ENCODE measurements at places on chromosomes 2 and 18. TPM values are rescaled to one million over a fixed set of nuclear protein-coding genes. Genes with fewer than 3 reads are reported as not detected.

DNA sequence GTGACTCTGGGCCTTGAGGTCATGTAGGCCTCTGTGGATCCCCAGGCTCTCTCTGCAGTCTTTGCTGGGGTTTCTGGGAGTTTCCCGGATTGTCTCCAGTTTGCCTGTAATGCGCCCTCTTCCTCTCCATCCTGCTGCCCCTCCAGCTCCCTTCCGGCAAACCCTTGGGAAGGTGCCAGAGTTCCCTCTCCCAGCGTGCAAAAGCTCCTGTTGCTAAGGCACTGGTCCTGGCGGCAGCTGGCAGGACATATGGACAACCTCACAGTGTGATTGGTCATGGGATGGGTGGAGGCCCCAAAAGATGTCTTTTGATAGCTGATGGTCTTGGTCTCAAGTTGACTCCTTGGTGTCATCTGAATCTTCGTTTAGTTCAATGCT lies 320.1 kb downstream of the CYP26B1 start:
- no peak overlapping the region for H3K4me3 ChIP-seq
- H3K4me1 ChIP-seq, result peaks cover 27% of the 10 kb centered on the region
- DNase-seq, result no peak
- H3K27me3 ChIP-seq, result no peaks in the 10 kb centered on the region

DNA sequence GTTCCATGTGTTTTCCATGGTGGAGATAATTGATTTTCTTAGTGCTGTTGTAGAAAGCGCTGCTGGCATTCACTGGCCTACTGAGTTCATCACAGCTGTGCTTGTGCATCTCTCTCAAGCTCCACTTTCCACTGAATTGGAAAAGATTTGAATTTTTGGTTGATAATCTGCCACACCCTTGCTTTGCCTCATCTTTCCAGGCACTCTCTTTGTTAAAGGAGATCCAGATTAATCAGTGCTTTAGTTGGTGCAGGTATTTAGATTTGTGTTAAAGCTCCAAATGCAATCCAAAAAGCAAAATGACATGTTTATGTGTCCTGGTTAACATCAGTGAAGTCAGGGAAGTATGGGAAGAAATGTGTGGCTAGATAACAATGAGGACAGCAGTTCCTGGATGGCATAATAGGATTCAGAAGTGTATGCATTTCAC lies 2.7 kb upstream of the COL3A1 start:
- H3K27ac ChIP-seq, result peak overlapping the region; percentile 31
- peaks cover 36% of the 10 kb centered on the region for H3K4me1 ChIP-seq
- H3K4me3 ChIP-seq, result no peak overlapping the region
- H3K27me3 ChIP-seq, result no peaks in the 10 kb centered on the region

GRCh38 chr2:83186105-83186760 lies 1272.8 kb downstream of the SUCLG1 start:
- H3K36me3 ChIP-seq, result no peaks in the 10 kb centered on the region
- DNase-seq, result no peak
- H3K27ac ChIP-seq, result no peak overlapping the region
- H3K4me1 ChIP-seq, result no peaks in the 10 kb centered on the region
- H3K4me3 ChIP-seq, result no peak overlapping the region

The DSG2 gene
- 21.2 TPM for total RNA-seq

The GKN1 gene
- total RNA-seq, result 0.29 TPM

DNA sequence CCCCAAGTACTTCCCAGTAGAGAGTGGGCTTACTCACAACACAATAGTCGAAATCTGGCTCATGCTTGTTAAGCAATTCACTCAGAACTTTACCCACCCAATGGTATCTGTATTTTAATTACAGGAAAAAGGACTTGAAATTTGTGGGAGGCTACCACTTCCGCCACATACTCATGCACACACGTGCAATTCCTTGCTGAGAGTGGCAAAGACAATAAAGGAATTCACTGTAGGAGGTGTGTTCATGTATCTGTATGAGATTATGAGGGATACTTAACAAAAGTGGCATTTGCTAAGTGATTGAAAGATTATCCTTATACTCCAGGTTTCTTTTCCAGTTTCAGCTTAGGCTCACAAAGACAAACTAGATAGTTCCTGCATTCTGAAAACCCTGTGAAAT lies 14.9 kb upstream of the LYPD6 start:
- H3K27me3 ChIP-seq, result no peaks in the 10 kb centered on the region
- H3K4me1 ChIP-seq, result no peaks in the 10 kb centered on the region
- no peak overlapping the region for H3K27ac ChIP-seq
- no peaks in the 10 kb centered on the region for H3K36me3 ChIP-seq
- no peak overlapping the region for H3K4me3 ChIP-seq

DNA sequence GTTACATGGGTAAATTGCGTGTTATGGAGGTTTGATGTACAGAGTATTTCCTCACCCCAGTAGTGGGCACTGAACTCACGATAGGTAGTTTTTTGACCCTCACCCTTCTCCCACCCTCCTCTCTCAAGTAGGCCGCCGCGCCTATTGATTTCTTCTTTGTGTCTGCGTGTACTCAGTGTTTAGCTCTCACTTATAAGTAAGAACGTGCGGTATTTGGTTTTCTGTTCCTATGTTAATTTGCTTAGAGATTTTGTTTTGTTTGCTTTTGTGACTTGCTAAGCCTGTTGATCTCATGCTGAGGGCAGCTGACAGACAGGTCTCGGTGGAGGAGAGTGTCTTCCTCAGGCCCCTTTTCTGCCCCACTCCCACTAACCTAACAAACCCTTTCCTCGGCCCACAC lies 36.2 kb downstream of the ACOXL start:
- no peak overlapping the region for H3K4me3 ChIP-seq
- H3K27ac ChIP-seq, result no peak overlapping the region
- peaks cover 37% of the 10 kb centered on the region for H3K27me3 ChIP-seq
- H3K36me3 ChIP-seq, result no peaks in the 10 kb centered on the region
- no peak for DNase-seq

The MYCN gene
- not detected for total RNA-seq

DNA sequence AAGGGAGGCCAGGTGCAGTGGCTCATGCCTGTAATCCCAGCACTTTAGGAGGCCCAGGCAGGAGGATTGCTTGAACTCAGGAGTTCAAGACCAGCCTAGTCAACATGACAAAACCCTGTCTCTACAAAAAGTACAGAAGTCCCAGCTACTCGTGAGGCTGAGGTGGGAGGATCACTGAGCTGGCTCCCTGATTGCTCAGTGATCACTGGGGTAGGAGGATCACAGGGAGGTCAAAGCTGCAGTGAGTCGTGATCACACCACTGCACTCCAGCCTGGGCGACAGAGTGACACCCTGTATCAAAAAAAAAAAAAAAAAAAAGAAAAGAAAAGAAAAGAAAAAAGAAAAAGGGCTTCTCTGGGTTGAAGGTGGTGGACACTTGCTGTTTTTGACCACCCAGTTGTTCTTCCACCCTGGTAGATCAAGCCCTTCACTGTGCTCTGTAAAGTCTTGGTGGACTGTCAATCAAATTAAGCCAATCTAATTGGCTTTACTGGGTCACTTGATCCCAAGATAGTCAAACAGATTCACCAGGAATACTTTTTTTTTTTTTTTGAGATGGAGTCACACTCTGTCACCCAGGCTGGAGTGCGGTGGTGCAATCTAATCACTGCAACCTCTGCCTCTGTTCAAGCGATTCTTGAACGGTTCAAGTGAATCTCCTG lies 191.6 kb downstream of the AGPS start:
- no peak overlapping the region for H3K4me3 ChIP-seq
- DNase-seq, result no peak
- H3K36me3 ChIP-seq, result no peaks in the 10 kb centered on the region

GRCh38 chr2:127439343-127439742 lies 21.1 kb downstream of the PROC start:
- no peaks in the 10 kb centered on the region for H3K27me3 ChIP-seq
- H3K4me3 ChIP-seq, result no peak overlapping the region
- no peak for DNase-seq
- no peak overlapping the region for H3K27ac ChIP-seq
- H3K36me3 ChIP-seq, result no peaks in the 10 kb centered on the region

GRCh38 chr2:226756131-226756530 lies 43.5 kb downstream of the IRS1 start:
- H3K4me3 ChIP-seq, result no peak overlapping the region
- H3K36me3 ChIP-seq, result peaks cover 4% of the 10 kb centered on the region
- no peak for DNase-seq
- H3K4me1 ChIP-seq, result peaks cover 51% of the 10 kb centered on the region
- H3K27ac ChIP-seq, result peak overlapping the region; percentile 58

The MREG gene
- total RNA-seq, result 1.8 TPM

The RAMP1 gene
- total RNA-seq, result 4.4 TPM

The SALL3 gene
- not detected for total RNA-seq

The ACTG2 gene
- 0.72 TPM for total RNA-seq

DNA sequence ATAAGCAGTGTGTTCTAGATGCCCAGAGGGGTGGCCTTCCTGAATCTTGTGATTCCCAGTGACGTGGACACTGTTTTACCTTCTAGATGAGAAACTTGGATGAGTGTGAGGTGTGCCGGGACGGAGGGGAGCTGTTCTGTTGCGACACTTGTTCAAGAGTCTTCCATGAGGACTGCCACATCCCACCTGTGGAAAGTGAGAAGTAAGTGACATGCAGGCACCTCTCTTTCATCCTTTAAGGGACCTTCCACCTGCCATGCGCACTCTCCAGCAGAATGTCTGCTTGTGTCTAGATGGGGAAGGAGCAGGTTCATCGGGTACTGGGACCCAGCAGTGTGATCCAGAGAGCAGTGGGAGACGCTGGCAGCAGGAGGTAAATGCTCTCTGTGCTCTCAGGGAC lies 16.0 kb upstream of the SP100 start:
- DNase-seq, result no peak
- no peaks in the 10 kb centered on the region for H3K27me3 ChIP-seq
- H3K4me3 ChIP-seq, result no peak overlapping the region
- H3K27ac ChIP-seq, result no peak overlapping the region
- no peaks in the 10 kb centered on the region for H3K4me1 ChIP-seq

DNA sequence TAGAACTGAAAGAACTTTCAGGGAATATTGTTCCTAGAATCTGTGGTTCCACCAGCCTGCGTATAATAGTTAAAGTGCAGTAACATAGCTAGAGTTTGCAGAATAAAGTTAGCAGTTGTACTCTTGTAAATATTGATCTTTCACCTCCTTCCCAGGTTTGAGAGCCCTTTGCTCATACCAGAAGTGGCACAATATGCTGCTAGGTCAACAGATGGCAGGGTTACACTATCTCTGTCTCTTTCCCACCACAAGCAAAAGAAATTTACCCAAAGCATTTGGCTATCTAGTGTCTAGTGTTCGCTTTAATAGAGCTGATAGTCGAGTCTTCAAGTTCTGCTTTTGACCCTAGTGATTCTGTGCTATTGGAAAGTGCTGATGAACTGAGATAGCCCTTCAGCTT lies 119.0 kb upstream of the KLHL14 start:
- no peaks in the 10 kb centered on the region for H3K4me1 ChIP-seq
- DNase-seq, result no peak
- H3K4me3 ChIP-seq, result no peak overlapping the region

- H3K36me3 ChIP-seq, result peaks cover 6% of the 10 kb centered on the region
- H3K4me1 ChIP-seq, result peaks cover 30% of the 10 kb centered on the region
- no peaks in the 10 kb centered on the region for H3K27me3 ChIP-seq
- H3K27ac ChIP-seq, result no peak overlapping the region
- peak; percentile 46 for DNase-seq
Observed at GRCh38 chr2:128310094-128310716, 8.5 kb downstream of the HS6ST1 start.

- H3K4me1 ChIP-seq, result peaks cover 13% of the 10 kb centered on the region
- H3K27ac ChIP-seq, result peak overlapping the region; percentile 24
- no peak overlapping the region for H3K4me3 ChIP-seq
Observed at GRCh38 chr2:17934721-17935120, 56.3 kb downstream of the KCNS3 start.

DNA sequence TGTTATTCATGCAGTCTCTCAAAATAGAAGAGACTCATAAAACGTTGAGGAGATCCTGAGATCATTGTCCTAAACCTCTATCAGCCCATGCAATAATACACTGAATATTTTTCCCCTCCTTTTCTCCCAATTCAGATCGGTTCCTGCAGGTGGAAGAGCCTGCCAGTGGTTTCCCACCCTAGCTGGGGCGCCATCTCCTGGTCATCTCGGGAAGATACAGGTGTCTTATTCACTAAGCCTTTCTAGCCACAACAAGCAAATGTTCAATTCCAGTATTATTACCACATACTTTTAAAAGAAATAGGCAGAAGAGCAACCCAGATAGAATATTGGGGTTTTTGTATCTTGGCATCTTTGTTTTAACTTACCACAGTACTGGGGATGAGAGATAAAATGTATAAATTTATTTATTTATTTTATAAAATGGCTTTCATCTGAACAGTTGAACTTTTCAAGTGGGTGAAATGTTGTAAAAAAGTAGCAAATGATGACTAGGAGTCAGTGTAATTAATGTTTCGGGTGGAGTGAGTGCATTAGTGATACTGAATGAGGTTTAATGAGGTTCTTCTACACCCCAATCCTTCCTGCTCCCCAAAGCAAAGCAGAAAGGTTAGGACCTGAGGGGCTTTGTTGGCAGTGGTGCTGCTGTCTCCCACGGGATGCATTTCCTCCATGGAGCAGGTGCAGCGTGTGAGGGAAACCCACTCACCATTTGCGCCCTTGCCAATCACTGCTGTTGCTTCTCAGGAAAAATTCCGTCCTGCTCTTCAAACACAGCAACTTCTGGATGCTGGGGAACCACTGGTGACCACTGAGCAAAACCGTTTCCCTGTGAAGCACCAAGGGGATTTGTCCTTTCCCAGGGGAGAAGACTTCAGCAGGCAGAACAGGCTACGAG lies 147.1 kb upstream of the FHL2 start:
- no peak overlapping the region for H3K4me3 ChIP-seq
- H3K4me1 ChIP-seq, result no peaks in the 10 kb centered on the region
- H3K27ac ChIP-seq, result no peak overlapping the region
- H3K27me3 ChIP-seq, result peaks cover 33% of the 10 kb centered on the region
- peak; percentile 72 for DNase-seq

- H3K36me3 ChIP-seq, result no peaks in the 10 kb centered on the region
- H3K4me1 ChIP-seq, result no peaks in the 10 kb centered on the region
- DNase-seq, result no peak
- no peak overlapping the region for H3K27ac ChIP-seq
Observed at GRCh38 chr2:58842501-58843155, 601.5 kb upstream of the FANCL start.

The ASTL gene
- total RNA-seq, result not detected

DNA sequence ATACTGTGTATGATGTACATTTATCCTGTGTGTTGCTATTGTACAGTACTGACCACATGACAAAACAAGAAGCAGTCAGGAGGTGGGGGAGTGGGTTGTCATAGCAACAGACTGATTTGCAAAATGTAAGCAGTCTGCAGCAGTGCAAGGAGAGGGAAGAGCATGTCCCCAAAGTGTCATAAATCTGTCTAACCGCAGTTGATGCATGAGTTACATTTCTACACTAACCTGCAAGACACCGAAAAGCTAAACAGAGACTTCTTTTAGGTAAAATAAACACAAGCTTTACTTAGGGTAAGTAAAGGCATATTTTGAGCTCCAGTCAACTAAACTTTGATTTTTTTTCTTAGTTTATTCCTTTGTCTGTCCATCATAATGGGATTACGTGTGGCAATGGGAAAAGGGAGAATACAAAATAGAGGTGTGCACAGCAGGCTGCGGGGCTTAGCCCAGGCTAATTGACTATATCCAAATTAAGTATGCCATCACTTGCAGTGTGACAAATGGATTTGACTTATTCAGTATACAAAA lies 134.5 kb downstream of the MEIS1 start:
- H3K4me1 ChIP-seq, result peaks cover under 1% of the 10 kb centered on the region
- DNase-seq, result no peak
- H3K4me3 ChIP-seq, result no peak overlapping the region
- no peaks in the 10 kb centered on the region for H3K27me3 ChIP-seq
